ENCODE measurements at places on chromosomes 6 and 20.

- no peak for DNase-seq
Measured at GRCh38 chr6:39887692-39888450, 46.4 kb downstream of the MOCS1 start.

DNA sequence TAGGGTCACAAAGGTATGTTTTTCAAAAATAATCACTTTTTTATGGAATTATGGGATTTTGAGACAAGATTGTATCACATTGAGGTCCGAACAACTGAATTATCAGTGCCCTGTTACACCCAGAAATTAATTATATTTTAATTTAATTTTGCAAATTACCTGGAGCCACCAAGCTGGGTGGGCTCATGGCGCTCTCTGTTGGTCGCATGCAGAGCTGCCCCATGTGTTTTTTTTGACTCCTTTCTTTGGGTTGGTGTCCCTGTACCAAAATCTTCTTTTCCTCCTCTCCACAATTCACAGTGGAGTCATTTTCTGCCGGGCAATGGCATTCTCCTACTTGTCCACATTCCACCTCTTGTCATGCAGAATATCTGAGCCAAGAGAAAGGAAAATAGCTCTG lies 38.9 kb upstream of the FRMD1 start:
- DNase-seq = no peak

- DNase-seq = no peak
Measured at GRCh38 chr6:127288705-127289104, 22.0 kb downstream of the RNF146 start.

DNA sequence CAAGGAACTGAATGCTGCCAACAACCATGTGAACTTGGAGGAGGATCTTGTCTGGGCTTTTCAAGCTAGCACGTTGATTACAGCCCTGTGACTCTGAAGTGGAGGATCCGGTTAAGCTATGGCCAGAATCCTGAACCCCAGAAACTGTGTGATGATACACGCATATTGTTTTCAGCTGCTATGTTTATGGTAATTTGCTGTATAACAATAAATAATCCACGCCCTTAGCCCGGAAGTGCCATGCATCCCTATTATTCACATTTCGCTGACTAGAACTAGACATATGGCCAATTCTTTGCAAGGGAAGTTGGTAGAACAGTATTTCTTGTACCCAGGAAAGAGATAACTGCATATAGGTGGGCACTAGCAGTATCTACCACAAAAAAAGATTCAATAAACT lies 510.8 kb upstream of the BTBD3 start:
- no peak for DNase-seq

- no peak for DNase-seq
Measured at GRCh38 chr20:32792316-32792715, 27.4 kb upstream of the MAPRE1 start.

DNA sequence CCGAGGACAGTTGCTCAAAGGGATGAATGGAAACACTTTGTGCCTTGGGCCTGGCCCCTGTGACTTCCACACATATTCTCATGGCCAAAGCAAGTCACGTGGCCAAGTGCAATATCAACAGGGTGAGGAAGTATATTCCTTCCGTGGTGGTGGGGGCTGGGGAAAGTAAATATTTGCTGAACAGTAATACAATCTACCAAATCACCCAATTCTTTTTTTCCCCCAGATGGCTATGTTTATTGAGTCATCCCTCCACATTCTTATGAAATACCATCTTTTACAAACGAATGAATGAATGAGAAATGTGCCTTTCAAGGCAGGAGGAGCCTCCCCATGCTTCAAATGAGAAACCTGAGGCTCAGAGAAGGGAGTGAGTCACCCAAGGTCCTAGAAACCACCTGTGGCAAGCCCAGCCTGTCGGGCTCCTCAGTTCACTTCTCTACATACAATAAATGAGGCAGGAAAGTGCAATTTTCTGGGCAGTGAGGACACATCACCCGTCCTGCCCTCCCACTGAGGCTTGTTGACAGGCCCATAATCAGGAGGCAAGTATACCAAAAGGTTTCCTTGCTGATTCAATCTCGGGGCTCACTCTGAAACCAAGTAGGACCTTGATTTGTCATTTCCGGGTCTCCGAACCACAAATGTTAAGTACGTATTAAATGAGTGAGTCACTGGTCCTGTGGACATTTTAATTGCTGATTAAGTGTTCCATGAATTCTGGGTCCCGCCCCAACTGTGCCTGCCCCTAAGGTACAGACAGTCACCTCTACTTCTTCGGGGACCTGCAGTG lies 25.3 kb upstream of the TOP1 start:
- DNase-seq = peak; percentile 34

DNA sequence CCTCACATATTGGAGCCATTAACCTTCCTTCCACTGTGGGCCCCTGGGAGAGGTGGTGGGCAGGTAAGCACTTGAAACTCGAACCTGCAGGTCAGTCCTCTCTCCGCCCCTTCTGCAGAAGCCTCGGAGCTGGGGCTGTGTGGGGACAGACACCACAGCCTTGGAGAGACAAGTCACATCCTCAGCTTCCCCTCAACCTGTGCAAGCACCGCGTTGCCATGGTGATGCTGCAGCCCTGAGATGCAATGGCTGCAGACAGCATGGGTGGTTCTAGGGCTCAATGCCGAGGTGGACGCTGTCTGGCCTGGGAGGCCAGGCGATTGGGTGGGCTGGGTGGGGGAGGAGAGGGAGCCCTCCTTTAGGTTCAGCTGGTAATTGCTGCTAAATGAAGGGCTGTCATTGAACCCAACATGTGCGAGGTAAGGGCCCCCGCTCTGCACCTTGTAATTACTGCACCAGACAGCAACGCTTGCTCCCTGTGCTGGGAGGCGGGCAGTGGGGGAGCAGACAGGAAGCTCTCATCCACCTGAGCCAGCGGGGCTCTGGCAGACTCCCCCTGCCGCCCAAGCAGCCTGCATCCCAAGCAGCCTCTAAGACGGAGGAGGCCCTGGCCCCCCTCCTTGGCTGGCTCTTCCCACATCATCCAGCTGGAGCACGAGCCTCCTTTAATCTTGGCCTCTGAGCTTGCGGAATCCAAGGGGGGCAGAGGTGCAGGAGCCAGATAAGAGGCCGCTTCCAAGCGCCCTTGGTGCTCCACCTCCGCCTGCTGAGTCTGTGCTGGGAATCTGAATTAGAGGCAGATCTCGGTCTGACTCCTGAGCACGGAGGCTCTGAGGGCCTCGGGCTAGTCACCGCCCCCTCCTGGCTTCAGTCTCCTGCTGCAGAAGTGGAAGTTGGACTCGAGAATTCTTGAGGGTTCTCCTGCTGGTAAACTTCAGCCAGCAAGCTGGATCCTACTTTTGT lies 39.8 kb upstream of the CDH22 start:
- DNase-seq = no peak

DNA sequence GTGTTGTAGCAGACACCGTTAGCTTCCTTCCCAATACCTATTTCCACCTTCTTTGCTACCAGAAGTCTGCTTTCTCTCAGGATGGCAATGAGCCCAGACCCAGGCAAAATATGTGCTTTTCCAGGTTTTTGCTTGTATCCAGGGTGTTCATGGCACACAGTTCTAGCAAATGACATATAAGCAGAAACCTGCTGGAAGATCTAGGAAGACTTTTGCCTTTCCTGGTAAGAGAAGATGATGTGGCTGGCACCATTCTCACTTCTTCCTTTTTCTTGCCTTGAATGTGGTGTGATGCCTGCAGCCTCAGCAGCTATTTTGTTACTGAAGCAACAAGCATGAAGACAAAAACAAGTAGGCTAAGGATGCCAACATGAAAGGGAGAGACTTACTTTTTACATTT lies 19.2 kb upstream of the TBC1D22B start:
- no peak for DNase-seq

GRCh38 chr6:150705392-150705791 lies 105.7 kb downstream of the PLEKHG1 start:
- DNase-seq = no peak

- no peak for DNase-seq
Measured at GRCh38 chr20:24741493-24742072, 207.5 kb upstream of the CST7 start.

GRCh38 chr6:5453546-5453945 lies 192.2 kb downstream of the FARS2 start:
- no peak for DNase-seq

DNA sequence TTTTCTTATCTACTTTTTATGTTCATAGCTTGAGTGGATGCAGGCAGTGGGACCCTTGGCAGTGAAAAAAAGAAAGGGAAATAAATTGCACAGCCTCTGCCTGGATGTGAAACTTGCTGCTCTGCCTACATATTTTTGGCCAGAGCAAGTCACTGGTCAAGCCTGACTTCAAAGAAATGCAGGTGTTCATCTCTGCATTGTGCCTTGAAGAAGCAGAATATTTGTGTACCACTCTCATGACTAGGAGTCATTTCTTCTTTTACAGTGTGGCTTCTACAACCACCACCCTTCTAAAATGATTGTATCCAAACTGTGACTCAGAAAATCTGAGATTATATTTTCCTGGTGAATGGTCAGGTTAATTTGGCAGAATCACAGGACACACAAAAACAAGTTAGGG lies 2.5 kb upstream of the KATNA1 start:
- DNase-seq = no peak

GRCh38 chr6:79435746-79436145 lies 101.5 kb downstream of the LCA5 start:
- DNase-seq = no peak

DNA sequence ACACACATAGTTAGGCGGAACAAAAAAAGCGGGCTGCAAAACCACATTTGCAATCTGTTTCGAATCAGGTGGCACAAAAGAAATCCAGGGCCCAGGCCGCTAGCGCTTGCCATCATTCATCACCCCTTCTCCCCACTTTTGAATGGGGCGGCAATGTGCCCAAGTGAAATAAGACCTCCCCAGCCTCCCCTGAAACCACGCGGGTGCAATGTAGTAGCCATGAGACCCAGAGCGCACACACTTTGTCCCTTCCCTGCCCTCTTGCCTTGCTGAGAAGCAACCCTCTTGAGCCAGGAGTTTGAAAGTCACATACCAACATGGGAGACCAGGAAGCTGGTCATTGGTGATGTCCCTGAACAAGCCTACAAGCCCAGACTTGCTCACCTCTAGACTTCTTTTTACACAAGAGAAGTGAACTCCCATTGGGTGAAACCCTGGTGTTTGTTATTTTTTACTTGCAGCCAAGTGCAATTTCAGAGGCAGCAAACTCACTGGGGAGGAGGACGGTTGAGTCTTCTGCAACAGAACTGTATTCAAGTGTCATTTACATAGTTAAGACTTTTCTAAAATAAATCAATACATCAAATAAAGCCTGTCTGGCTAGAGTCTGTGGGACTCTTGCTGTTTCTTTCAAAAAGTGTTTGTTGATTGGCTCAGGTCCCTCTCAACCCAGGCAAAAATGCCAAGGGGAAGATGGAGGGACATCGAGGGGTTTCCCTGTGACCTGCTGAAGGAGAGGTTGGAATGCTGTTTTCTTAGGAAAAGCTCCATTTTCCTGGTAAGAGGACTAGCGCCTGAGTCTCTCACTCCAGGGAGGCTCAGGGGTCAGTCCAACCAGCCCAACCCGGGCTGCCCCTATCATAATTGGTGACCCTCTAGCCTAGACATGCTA lies 138.1 kb upstream of the PTPN1 start:
- no peak for DNase-seq

DNA sequence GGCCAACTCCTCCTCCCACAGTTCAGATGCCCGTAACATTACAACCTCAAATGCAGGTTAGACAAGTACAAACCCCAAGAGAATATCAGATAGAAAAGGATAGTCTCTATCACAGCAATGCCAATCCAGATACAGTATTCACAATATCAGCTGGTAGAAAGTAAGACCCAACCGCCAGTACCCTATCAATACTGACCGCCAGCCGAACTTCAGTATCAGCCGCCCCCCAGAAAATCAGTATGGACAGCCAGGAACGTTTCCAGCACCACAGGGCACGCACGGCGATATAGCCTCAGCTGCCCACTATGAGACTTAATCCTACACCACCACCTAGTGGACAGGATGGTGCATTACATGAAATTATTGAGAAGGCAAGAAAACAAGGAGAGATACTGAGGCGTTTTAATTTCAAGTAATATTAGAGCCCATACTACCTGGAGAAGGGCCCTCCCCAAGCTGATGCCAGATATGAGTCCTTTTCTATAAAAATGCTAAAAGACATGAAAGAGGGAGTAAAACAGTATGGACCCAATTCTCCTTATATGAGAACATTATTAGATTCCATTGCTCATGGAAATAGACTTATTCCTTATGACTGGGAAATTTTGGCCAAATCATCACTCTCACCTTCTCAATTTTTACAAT lies 17.6 kb upstream of the EIF2S2 start:
- peak; percentile 16 for DNase-seq

- DNase-seq = no peak
Measured at GRCh38 chr20:59718751-59719150, 114.4 kb downstream of the PHACTR3 start.

DNA sequence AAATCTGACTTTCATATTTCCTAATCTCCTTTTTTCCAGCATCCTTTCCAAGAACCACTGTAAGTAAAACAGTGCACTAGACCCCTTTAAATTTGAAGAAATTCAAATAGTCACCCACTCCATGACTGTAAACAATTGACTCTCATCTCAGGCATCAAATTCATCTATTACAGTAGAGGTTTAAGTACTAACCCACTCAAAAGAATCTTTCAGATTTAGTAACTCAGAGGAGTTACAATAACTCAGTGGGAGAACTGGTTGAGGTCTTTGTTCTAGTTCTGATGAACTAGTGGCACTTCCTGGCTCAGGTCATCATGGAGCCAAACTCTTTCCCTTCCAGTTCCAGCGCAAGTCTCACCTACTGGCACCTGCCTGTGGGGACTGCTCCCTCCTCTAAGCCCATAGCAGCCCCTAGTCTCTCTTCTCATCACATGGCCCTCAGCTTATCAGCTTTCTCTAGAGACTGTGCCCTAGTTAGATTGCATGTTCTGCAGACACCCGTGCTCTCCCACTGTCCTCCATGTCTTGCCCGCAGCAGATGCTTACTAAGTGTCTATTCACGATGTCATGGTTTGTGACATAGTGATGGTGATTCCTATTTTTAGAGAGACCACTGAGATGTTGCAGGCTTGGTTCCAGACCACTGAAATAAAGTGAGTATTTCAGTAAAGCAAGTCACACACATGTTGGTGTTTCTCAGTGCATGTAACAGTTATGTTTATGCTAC lies 196.2 kb downstream of the TBC1D7 start:
- no peak for DNase-seq

DNA sequence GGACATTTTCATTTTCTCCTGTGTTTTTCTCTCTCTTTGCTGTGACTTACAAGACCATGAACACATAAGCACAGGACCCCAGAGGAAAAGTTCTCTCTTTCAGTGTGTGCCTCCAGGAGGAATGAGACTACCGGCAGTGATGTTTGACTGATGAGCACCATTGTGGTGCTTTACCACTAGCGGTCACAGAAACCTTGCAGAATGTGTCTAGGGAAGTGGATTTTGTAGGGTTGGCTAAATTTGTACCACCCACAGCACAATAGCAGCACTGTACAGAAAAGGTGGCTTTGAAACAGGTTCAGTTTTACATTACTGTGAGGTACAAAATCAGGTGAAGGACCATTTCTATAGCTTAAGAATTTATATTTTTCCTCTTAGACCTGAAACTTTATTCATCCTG lies 301.9 kb upstream of the SUPT3H start:
- no peak for DNase-seq

DNA sequence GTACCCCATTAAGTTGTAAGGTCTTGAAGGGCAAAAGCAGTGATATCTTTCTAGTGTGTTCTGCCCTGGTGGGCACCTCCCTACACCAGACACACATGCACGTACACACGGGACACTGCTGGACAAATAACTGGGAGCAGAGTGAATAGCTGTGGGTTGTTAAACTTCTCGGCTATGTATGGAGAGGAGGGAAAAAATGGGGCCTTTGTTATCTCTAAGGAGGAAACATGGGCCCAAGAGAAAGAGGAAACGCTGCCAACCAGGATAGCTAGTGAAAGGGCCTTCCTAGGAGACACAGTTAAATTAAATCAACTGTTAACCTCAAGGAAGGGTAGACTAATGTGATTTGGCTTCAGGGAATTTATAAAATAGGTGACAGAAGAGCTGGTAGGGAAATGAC lies 169.7 kb downstream of the MYLK4 start:
- DNase-seq = no peak
